ENCODE measurements at places on chromosomes 4 and X.

- no peaks in the 10 kb centered on the region for H3K27me3 ChIP-seq
- H3K27ac ChIP-seq = no peak overlapping the region
- no peaks in the 10 kb centered on the region for H3K36me3 ChIP-seq
- H3K4me3 ChIP-seq = no peak overlapping the region
- H3K4me1 ChIP-seq = no peaks in the 10 kb centered on the region
- DNase-seq = no peak
These were observed 6.3 kb downstream of the GPR143 start for GRCh38 chrX:9759337-9759736.

- H3K27me3 ChIP-seq = no peaks in the 10 kb centered on the region
- H3K4me1 ChIP-seq = no peaks in the 10 kb centered on the region
- no peak overlapping the region for H3K27ac ChIP-seq
- no peak for DNase-seq
These were observed 4.7 kb downstream of the FAM120C start for GRCh38 chrX:54178100-54178940.

DNA sequence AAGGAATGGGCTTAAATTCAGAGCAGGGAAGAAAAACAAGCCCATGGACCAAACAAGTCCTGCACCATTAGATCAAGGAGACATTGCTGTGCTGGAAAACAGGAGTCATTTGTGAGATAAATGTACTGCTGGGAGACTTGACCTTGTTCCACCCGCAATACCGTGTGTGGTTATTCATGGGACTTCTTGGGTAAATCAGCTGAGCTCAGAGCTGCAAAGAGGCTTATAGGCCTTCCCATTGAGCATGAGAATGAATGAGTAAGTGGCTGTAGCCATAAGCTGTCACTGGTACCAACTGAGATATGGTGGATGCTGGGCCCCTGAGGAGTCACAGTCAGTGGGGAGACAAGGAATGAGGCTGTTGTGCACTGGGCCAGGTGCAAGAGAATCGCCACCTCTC, 2.3 kb upstream of the CYTL1 start:
- no peaks in the 10 kb centered on the region for H3K27me3 ChIP-seq
- H3K27ac ChIP-seq = no peak overlapping the region
- no peak overlapping the region for H3K4me3 ChIP-seq
- no peak for DNase-seq

DNA sequence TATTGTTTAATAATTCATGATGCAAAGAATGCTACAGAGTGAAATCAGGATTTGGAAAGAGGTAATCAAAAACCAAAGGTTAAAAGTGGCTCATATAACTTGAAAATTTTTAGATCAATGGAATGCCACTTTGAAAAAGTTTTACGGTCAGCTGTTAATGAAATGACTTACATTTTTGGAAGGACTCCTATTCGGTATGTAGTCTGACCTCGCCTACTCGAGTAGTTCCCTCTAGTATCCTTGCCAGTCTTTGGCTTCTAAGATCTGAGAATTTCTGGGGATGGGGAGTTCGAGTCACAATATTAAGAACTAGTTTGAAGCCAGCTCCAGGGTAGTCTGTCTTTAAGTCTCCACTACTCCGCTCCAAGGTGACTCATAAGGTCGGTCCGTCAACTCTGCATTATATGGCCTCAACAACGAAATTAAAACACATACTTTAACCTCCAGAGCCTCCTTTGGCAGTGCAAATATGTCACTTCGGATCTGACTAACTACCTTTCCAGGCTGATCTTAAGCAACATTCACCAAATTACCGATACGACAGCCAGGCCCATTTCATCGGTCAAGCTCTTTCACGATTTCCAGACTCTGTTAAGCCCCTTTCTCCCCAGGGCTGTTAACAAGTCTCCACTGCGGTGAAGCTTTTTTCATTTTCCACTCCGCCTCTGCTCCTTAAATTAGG, 733 bp upstream of the NAA15 start:
- no peaks in the 10 kb centered on the region for H3K36me3 ChIP-seq
- no peaks in the 10 kb centered on the region for H3K27me3 ChIP-seq
- peak overlapping the region; percentile 87 for H3K4me3 ChIP-seq
- H3K27ac ChIP-seq = peak overlapping the region; percentile 88
- DNase-seq = no peak

- DNase-seq = no peak
- no peak overlapping the region for H3K4me3 ChIP-seq
- H3K36me3 ChIP-seq = no peaks in the 10 kb centered on the region
- no peaks in the 10 kb centered on the region for H3K27me3 ChIP-seq
These were observed 64.9 kb downstream of the ANKRD17 start for GRCh38 chr4:73193659-73194058.

DNA sequence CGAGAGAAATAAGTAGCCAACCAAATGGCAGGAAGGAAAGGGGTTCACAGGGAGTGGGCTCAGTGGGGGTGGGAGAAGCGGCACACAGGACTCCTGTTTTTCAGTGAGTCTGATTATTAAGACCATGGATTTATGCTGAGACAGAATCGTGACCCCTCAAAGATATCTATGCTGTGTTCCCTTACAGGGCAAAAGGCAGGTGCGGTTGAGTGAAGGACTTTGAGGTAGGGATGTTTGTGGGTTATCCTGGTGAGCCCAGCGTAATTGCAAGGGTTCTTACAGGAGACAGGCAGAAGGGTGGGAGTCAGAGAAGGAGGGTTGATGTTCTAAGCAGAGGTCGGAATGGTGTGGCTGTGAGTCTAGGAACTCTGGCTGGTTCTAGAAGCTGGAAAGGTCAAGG, 73.0 kb downstream of the EVC start:
- H3K4me3 ChIP-seq = no peak overlapping the region
- peaks cover 5% of the 10 kb centered on the region for H3K36me3 ChIP-seq
- no peaks in the 10 kb centered on the region for H3K4me1 ChIP-seq

GRCh38 chrX:4674028-4674782, 960.8 kb upstream of the PRKX start:
- H3K36me3 ChIP-seq = no peaks in the 10 kb centered on the region
- H3K27ac ChIP-seq = no peak overlapping the region
- no peaks in the 10 kb centered on the region for H3K27me3 ChIP-seq
- H3K4me3 ChIP-seq = no peak overlapping the region

DNA sequence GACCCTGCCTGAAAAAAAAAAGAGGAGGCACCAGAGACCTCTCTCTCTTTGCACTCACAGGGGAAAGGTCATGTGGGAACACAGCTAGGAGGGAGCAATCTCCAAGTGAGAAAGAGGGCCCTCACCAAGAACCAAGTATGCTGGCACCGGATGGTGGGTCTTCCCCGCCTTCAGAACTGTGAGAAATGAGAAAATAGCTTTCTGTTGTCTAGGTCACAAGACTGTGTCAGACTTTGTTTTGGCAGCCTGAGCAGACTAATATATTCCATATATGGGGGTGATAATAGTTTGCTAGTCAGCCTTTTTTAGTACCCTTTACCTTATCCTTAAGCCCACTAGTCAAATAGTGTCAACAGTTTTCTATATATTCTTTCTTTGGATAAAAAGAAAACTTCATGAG, 193.0 kb downstream of the TRIML1 start:
- H3K4me3 ChIP-seq = peak overlapping the region; percentile 10
- peaks cover 4% of the 10 kb centered on the region for H3K4me1 ChIP-seq
- H3K27ac ChIP-seq = peak overlapping the region; percentile 73
- H3K36me3 ChIP-seq = no peaks in the 10 kb centered on the region
- DNase-seq = no peak
- no peaks in the 10 kb centered on the region for H3K27me3 ChIP-seq

- no peaks in the 10 kb centered on the region for H3K36me3 ChIP-seq
- H3K27ac ChIP-seq = peak overlapping the region; percentile 41
- H3K4me1 ChIP-seq = peaks cover 5% of the 10 kb centered on the region
- DNase-seq = no peak
- no peak overlapping the region for H3K4me3 ChIP-seq
- H3K27me3 ChIP-seq = no peaks in the 10 kb centered on the region
These were observed 167.8 kb upstream of the PCDH18 start for GRCh38 chr4:137700072-137700471.

DNA sequence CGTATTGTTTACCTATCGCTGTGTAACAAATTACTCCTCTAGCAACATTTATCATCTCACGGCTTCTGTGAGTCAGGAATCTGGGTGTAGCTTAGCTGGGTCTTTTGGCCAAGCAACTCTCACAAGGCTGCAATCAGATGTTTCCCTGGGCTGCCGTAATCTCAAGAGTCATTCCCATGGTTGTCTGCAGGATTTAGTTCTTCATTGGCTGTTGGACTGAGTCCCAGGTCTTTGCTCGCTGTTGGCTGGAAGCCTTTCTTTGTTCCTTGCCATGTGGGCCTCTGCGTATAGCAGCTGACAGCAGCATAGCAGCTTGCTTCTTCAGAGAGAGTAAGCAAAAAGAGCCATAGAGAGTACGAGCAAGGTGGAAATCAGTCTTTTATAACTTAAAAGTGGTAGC, 16.8 kb downstream of the POLR2B start:
- DNase-seq = peak; percentile 80
- no peak overlapping the region for H3K27ac ChIP-seq
- H3K4me3 ChIP-seq = no peak overlapping the region
- no peaks in the 10 kb centered on the region for H3K4me1 ChIP-seq

GRCh38 chr4:81378386-81378785, 93.3 kb downstream of the RASGEF1B start:
- H3K4me1 ChIP-seq = no peaks in the 10 kb centered on the region
- H3K36me3 ChIP-seq = no peaks in the 10 kb centered on the region
- DNase-seq = no peak

GRCh38 chr4:4349867-4350266, 37.0 kb upstream of the NSG1 start:
- H3K36me3 ChIP-seq = no peaks in the 10 kb centered on the region
- no peak overlapping the region for H3K4me3 ChIP-seq
- H3K4me1 ChIP-seq = no peaks in the 10 kb centered on the region
- H3K27me3 ChIP-seq = no peaks in the 10 kb centered on the region
- no peak overlapping the region for H3K27ac ChIP-seq
- no peak for DNase-seq

- peaks cover 12% of the 10 kb centered on the region for H3K4me1 ChIP-seq
- H3K4me3 ChIP-seq = no peak overlapping the region
- H3K36me3 ChIP-seq = no peaks in the 10 kb centered on the region
- no peaks in the 10 kb centered on the region for H3K27me3 ChIP-seq
- DNase-seq = no peak
- H3K27ac ChIP-seq = no peak overlapping the region
These were observed 40.8 kb downstream of the LAMP2 start for GRCh38 chrX:120428309-120428708.

- no peak overlapping the region for H3K4me3 ChIP-seq
- no peaks in the 10 kb centered on the region for H3K4me1 ChIP-seq
- no peaks in the 10 kb centered on the region for H3K36me3 ChIP-seq
- DNase-seq = no peak
- no peak overlapping the region for H3K27ac ChIP-seq
These were observed 109.7 kb downstream of the SNCA start for GRCh38 chr4:89727238-89727637.

DNA sequence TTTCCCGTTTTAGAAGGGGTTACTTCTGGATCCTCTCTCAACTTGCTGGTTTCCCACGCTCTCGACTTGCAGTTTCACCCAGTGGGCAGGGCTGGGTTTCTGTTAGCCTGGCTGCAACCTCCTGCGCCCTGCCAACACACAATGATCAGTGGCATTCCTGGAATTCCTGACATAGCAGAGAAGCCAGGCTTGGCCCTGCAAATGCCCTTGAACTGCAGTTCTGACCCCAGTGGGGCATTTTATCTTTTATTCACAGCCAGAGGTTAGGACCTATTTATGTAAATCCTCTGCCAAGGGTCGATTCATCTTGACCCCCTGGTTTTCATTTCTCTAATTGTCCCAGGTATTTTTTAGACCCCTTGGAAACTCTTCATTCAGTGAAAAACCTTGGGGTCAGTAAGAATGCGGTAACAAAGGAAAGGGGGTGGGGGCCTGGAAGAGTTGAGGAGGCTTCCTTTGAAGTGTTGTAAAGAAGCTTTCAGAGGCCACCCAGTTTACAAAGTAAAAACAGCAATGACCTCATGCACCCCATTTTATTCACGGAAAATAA, 217.6 kb downstream of the ZNF674 start:
- no peaks in the 10 kb centered on the region for H3K27me3 ChIP-seq
- no peaks in the 10 kb centered on the region for H3K4me1 ChIP-seq
- DNase-seq = no peak

GRCh38 chrX:30655991-30656390, 2.8 kb downstream of the GK start:
- DNase-seq = no peak
- no peak overlapping the region for H3K4me3 ChIP-seq
- peaks cover 7% of the 10 kb centered on the region for H3K4me1 ChIP-seq
- no peaks in the 10 kb centered on the region for H3K27me3 ChIP-seq

DNA sequence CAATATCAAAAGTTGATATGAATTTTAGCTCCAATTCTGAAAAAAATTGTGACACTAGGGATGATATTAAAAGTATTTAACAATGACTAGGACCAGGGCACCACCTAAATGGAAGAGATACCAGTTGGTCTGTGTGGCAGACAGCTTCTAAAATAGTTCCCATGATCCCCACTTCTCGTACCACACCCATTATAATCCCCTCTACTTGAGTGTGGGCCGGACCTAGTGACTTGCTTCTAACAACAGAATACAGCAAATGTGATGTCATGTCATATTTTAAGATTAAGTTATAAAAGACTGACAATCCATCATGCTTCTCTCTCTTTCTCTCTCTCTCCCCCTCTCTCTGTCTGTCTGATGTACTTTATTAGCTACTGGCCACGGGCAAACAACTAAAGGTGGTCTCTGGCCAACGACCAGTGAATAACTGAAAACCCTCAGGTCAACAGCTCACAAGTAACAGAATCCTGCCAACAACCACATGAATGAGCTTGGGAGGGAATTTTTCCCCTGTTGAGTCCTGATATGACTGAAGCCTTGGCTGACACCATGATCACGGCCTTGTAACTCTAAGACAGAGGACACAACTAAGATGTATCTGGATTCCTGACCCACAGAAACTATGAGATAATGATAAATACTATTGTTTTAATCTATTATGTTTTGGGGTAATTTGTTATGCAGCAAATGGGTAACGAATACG, 34.4 kb downstream of the FAM13A start:
- no peak for DNase-seq
- no peaks in the 10 kb centered on the region for H3K4me1 ChIP-seq
- no peaks in the 10 kb centered on the region for H3K27me3 ChIP-seq
- no peak overlapping the region for H3K4me3 ChIP-seq

GRCh38 chrX:39811376-39811775, 286.4 kb downstream of the BCOR start:
- peaks cover 17% of the 10 kb centered on the region for H3K4me1 ChIP-seq
- H3K27me3 ChIP-seq = no peaks in the 10 kb centered on the region
- no peak overlapping the region for H3K27ac ChIP-seq
- no peaks in the 10 kb centered on the region for H3K36me3 ChIP-seq

DNA sequence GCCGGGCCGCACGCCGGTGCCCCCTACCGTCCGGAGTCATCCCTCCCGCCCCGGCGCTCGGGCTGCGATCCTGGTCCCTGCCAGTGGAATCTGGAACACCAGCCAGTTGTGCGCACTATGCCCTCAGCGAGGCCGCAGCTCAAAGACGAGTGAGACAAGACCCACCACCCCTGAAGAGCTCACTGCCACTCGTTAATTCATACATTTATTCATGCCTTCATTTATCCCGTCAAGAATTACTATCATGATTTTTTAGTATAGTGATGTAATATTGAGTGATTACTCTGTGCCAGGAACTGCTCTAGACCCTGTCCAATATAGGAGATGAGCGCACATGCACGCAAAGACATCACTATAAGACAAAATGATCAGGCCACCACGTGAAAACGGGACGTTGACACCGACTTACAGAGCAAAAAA, 247 bp upstream of the PPA2 start:
- no peaks in the 10 kb centered on the region for H3K27me3 ChIP-seq
- peaks cover 13% of the 10 kb centered on the region for H3K4me1 ChIP-seq
- H3K36me3 ChIP-seq = no peaks in the 10 kb centered on the region
